ENCODE measurements at places on chromosomes 4 and X.
A peak's percentile ranks its signal among the peaks of the same experiment; 100 is the strongest.

DNA sequence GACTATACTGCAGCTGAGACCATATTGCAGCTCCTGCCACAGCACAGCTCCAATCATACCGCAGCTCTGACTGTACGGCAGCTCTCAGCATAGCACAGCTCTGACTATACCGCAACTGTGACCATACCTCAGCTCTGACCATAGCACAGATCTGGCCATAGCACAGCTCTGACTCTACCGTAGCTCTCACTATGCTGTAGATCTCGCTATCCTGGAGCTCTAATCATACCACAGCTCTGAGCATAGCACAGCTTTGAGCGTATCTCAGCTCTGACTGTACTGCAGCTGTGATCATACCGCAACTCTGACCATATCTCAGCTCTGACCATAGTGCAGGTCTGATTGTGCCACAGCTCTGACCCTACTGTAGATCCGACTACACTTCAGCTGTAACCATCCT is 139.2 kb downstream of the ASMT start:
- no peak for DNase-seq

DNA sequence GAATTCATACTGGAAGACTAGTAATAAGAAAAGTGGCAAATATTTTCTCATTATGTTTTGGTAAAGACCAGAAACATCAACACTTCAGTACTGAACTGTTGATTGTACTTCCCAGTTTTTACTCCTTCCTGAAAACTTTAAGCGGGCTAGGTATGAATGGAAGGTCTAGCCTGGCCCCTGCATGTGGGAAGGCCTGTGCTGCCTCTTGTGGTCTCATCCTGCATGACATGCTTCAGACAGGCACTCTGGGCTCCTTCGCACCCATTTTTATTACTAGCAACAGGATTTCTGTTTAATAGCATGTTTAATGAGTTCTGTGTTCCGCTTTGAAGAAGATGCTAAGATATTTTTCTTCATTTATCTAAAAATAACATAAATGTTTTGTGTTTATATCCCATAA is 279.1 kb downstream of the ANK2 start:
- DNase-seq = no peak

DNA sequence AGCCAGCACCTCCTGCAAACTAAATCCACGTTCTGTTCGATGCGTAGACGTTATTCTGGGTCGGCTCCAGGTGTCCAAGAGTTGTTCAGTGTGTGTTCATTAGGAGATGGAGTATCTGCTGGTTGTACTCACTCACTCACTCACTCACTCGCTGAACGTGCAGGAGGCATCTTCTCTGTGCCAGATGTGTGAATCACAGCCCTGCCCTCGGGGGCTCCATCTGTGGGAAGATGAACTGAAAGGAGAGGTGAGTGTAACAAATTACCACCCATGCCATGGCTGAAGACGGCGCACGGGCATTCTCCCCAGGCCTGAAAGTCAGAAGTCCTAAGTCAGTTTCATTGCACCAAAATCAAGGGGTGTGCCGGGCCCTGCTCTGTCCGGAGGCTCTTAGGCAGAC is 16.1 kb downstream of the NSG1 start:
- no peak for DNase-seq

- DNase-seq = no peak
These were observed 202.0 kb downstream of the PAPSS1 start for GRCh38 chr4:107518076-107518475.

GRCh38 chr4:2924765-2925301 is 38.4 kb downstream of the NOP14 start:
- no peak for DNase-seq

- DNase-seq = no peak
These were observed 230.0 kb downstream of the HS3ST1 start for GRCh38 chr4:11198516-11199305.

- DNase-seq = peak; percentile 65
These were observed 124.2 kb downstream of the NFKB1 start for GRCh38 chr4:102625232-102625930.

DNA sequence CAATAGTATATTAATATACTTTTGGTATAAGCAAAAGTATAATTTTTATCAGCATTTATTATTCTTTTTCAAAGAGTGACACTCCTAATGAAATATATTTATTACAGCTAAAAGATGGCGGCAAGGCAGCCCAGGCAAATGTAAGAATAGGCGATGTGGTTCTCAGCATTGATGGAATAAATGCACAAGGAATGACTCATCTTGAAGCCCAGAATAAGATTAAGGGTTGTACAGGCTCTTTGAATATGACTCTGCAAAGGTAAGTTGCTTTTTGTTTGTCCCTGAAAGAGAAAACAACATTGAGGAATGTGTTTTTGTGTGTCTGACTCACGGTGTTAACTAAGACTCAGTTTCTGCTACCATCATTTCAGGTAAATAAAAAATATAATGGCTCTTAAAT is 71.9 kb downstream of the PDLIM5 start:
- DNase-seq = no peak

GRCh38 chr4:146346276-146346675 is 131.9 kb downstream of the REELD1 start:
- DNase-seq = peak; percentile 13

- DNase-seq = peak; percentile 39
These were observed 120.5 kb downstream of the ENPP6 start for GRCh38 chr4:184097241-184097605.

DNA sequence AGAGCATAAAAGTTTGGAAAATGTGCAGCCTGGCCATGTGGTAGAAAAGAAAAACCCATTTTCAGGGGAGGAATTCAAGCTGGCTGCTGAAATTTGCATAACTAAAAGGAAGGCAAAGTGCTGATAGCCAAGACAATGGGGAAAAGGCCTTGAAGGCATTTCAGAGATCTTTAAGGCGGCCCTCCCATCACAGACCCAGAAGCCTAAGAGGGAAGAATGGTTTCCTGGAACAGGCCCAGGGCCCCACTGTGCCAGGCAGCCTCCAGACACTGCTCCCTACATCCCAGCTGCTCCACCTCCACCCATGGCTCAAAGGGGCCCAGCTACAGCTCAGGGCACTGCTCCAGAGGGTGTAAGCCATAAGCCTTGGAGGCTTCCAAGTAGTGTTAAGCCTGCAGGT is 158.0 kb upstream of the PRDX4 start:
- DNase-seq = no peak

- no peak for DNase-seq
These were observed 4.7 kb upstream of the GPR143 start for GRCh38 chrX:9770319-9770718.

- DNase-seq = no peak
These were observed 182.1 kb downstream of the MOSPD2 start for GRCh38 chrX:15055146-15055930.

DNA sequence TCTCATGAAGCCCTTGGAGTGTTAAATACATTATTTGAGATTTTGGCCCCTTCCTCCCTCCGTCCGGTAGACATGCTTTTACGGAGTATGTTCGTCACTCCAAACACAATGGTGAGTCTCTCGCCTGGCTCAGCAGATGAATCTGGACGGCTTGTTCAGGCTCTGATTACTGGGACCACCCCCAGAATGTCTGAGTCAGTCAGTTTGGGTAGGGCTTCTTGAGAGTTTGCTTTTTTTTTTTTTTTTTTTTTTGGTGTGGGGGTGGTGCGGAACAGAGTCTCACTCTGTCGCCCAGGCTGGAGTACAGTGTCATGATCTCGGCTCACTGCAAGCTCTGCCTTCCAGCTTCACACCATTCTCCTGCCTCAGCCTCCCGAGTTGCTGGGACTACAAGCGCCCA is 62.4 kb upstream of the MSANTD1 start:
- DNase-seq = no peak

DNA sequence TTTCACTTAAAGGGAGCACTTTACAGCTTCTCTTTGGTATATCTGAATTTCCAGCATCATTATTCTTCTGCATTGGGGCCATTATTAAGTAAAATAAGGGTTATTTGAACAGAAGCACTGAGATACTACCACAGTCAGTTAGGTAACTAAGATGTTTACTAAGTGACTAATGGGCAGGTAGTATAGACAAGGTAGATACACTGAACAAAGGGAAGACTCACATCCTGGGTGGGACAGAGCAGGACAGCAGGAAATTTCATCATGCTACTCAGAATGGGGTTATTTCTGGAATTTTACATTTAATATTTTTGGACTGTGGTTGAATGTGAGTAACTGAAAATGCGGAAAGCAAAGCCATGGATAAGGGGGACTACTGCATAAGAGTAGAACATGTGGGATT is 316.0 kb downstream of the CCSER1 start:
- no peak for DNase-seq

- no peak for DNase-seq
These were observed 101.6 kb upstream of the MID1IP1 start for GRCh38 chrX:38699696-38700095.

GRCh38 chr4:163707873-163708272 is 213.4 kb downstream of the TMA16 start:
- DNase-seq = no peak

DNA sequence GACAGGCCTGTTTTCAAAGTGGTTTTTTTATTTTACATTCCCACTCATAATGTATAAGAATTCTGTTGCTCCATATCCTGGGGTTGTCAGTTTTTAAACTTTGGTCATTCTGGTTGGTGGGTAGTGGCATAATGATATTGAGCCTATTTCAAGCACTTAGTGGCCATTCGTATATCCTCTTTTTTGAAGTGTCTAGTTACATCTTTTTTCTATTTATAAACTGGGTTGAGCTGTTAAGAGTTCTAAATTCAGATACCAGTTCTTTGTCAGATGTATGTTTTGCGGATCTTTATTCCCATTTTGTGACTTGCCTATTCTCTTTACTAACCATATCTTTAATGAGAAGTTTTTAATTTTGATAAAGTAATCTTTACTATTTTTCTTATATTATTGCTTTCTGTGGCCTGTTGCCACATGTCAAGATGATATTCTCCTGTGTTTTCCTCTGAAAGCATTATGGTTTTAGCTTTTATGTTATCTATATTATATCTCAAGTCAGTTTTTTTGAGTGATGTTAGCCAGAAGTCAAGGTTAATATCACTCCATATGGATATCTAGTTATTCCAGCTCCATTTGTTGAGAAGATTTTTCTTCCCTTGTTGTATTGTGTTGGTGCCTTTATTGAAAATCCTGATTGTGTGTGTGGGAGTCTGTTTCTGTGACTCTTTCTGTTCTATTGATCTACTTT is 110.9 kb downstream of the FHIP1A start:
- DNase-seq = no peak

GRCh38 chrX:44844204-44844603 is 383 bp downstream of the DUSP21 start:
- no peak for DNase-seq

DNA sequence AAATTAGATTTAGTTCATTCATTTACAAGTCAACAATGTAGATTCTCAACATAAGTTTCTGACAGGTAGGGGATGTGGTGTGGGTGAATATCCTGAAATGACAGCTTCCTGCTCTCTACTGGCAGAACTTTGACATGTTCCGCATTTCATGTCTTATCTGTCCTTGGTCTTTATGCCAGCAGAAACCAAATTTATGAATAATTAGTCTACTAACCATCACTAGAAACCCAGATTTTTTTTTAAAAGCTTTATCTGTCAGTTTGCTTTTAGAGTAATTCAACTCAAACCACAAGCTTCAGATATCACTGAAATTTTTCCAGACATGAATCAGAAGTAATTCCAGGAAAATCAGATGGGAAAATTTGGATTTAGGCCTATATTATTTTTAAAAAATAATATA is 17.9 kb downstream of the COQ2 start:
- DNase-seq = no peak

- DNase-seq = no peak
These were observed 4.7 kb upstream of the RENBP start for GRCh38 chrX:153948847-153949805.

- no peak for DNase-seq
These were observed 133.6 kb upstream of the FAM9C start for GRCh38 chrX:13177921-13178566.

DNA sequence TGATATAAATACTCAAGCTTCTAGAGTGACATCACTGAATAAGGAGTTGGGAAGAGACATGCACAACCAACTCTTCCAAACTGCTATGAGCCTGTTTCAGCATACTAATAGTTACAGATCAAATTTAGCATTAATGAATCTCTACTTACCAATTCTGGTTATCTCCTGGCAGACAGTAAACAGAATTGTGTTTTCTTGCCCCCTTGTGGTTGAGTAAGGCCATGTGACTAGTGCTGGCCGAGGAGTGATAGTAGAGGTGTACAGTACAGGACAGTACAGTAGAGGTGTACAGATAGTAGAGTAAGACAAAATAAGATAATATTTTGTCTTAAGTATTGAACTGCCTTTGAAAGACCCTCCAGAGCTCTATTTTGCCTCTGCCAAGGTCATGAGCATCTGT is 681.4 kb downstream of the GABRG1 start:
- no peak for DNase-seq

- DNase-seq = no peak
These were observed 120.2 kb upstream of the PSAPL1 start for GRCh38 chr4:7554905-7555304.

All from GM13977 (cell line).